ENCODE measurements at places on chromosomes 1 and 21. TPM values are rescaled to one million over a fixed set of nuclear protein-coding genes. Genes with fewer than 3 reads are reported as not detected.

The CFAP141 gene
- not detected for polyA plus RNA-seq

GRCh38 chr1:40303790-40304189 lies 13.3 kb downstream of the COL9A2 start:
- DNase-seq, result no peak

The POLR3C gene
- polyA plus RNA-seq, result 20.2 TPM

DNA sequence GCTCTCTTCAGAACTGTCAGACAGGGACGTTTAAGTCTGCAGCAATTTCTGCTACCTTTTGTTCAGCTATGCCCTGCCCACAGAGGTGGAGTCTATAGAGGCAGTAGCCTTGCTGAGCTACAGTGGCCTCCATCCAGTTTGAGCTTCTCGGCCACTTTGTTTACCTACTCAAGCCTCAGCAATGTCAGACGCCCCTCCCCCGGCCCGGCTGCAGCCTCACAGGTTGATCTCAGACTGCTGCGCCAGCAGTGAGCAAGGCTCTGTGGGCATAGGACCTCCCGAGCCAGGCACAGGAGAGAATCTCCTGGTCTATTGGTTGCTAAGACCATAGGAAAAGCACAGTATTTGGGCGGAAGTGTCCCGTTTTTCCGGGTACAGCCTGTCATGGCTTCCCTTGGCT lies 89.9 kb upstream of the PDC start:
- DNase-seq, result no peak

GRCh38 chr1:98557895-98558294 lies 103.6 kb upstream of the SNX7 start:
- no peak for DNase-seq

GRCh38 chr21:36260802-36261201 lies 59.2 kb upstream of the MORC3 start:
- DNase-seq, result no peak

The CELA3B gene
- not detected for polyA plus RNA-seq

DNA sequence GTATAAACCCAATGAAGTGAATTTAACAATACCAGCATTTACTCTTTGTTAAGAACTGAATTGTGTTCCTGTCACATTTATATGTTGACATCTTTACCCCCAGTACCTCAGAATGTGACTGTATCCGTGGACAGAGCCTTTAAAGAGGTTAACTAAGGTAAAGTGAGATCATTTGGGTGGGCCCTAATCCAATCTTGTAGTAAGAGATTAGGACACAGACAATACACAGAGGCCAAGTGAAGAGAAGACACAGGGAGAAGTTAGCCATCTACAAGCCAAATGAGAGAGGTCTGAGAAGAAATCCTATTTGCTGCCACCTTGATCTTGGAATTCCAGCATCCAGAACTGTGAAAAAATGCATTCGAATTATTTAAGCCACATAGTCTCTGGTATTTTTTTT lies 22.9 kb upstream of the WARS2 start:
- DNase-seq, result no peak

- DNase-seq, result no peak
Observed at GRCh38 chr1:68051475-68051874, 1.0 kb upstream of the DIRAS3 start.

DNA sequence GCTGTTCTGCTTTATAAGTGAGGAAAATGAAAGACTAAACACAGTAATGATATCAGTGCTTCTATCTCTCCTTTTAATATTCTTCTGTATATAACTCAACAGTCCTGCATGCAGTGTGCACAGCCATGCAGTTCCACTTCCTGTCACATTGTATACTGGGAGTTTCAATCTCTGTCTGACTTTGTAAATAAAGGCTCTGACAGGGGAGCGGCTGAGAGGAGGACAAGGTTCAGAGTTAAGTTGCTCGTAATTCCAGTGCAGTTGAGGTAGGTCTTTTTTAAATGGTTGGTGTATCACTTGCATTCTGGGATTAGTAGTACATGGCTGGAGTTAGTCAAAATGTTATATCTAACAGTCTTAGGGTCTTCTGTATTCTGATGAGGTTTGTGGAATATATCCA lies 264.5 kb downstream of the OLFM3 start:
- DNase-seq, result no peak

The LORICRIN gene
- polyA plus RNA-seq, result not detected

GRCh38 chr1:83097715-83098114 lies 901.2 kb downstream of the TTLL7 start:
- DNase-seq, result no peak

The BSND gene
- polyA plus RNA-seq, result 0.04 TPM

The PEAR1 gene
- 21.1 TPM for polyA plus RNA-seq

DNA sequence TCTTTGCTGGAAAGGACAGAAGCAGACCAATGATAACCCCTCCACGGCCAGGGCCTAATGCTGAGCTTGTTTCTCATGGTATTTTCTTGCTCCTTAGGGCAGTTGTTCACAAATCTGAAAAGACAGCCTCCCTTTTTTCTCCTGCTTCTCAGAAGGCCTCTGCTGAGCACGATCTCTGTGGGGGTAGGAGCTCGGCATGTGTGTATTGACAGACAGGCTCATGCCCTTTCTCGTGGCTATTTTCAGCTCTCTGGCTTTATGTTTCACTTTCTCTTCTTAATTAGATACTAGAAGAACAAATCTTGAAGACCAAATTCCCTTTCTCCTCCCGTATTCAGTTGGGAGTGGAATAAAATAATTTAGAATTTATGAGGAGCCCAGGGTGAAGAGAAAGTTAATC lies 768 bp upstream of the RIIAD1 start:
- no peak for DNase-seq

DNA sequence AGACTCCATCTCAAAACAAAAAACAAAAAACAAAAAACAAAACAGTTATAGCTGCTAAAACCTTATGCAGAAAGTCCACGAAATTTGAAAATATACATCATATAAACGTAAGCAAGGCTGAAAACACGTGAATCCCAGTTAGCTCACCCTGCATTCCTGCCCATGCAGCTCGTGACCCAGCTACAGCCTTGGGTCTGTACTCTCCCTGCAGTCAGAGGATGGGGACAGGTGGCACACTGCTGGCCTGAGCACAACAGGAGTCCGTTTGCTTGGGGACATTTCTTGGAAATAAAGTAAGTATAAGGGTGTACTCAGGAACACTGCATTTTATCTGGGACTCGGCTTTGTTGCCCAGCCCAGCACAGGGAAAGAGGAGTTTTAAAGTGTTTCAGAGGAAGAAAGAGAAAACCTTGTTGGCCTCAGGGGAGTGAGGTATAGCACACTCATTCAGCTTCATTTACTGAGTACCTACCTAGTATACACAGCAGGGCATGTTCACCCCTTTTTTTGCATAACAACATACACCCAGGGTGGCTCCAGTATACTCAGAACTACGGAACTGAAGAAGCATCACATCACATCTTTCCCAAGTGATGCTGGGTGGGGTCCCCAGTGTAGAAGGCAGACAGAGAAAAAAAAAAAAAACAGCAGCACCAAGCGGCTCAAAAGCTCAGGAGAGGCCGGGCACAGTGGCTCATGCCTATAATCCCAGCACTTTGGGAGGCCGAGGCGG lies 44.1 kb downstream of the CAPZB start:
- no peak for DNase-seq

Measured in forelimb muscle (tissue), 1 donor.